ENCODE measurements at places on chromosomes 5 and 9.

- no peak for DNase-seq
Observed at GRCh38 chr9:31983895-31984294, 400.5 kb upstream of the ACO1 start.

DNA sequence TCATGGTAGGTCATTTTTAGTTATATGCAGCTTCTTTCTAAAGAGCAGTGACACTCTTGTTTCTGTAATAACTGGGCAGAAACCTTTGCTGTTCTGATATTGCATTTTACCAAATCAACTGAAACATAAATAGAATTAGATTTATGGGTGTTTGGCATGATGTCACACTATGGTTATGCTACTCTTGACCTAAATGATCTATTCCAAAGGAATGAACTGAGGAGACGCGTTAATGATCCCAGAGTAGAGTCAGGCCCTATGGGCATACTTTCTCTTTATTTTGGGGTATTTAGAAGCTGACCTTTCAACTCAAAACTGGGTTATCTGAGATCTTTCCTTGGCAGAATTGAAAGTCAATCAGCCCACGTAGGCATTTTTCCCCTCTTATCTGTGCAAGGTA, 146.8 kb upstream of the ADAMTSL1 start:
- no peak for DNase-seq

- no peak for DNase-seq
Observed at GRCh38 chr9:137306850-137307254, 4.8 kb upstream of the NRARP start.

- DNase-seq: no peak
Observed at GRCh38 chr5:166166071-166166470, 2125.4 kb upstream of the WWC1 start.

DNA sequence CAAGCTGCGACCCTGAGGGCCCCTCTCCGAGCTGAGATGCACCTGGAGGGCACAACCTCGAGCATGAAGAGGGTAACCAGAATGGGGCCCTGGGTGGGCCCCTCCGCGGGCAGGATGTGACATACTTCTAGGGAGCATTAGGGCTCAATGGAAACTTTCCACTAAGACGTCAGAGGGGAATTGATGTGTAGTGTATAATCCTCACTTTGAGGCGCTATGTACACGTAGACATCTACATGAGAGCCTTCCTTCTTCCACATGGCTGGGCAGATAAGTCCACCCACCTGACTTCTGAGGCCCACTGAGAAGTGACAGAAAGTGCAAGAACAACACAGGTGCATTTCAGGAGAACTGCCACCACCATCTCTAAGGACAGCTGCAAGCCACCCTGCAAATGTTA, 61.0 kb downstream of the DAP start:
- DNase-seq: no peak

DNA sequence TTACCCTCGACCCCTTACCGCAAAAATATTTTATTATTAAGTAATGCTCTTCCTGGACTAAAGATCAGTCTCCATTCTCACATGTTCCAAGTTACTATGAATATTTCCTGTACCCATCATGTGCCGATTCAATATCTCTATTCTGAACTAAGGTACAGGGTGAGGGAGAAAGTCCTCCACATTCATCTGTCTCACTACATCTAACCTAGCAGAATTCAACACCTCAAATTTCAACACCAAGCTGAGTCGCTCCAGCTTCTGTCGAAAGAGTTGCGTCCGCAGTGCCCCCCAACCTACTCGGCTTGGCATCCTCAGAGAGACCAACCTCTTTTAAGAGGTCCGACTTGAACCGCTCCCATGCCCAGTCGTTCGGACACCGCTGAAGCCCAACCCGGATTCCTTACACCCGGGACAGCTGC, 1.0 kb downstream of the CERT1 start:
- no peak for DNase-seq

DNA sequence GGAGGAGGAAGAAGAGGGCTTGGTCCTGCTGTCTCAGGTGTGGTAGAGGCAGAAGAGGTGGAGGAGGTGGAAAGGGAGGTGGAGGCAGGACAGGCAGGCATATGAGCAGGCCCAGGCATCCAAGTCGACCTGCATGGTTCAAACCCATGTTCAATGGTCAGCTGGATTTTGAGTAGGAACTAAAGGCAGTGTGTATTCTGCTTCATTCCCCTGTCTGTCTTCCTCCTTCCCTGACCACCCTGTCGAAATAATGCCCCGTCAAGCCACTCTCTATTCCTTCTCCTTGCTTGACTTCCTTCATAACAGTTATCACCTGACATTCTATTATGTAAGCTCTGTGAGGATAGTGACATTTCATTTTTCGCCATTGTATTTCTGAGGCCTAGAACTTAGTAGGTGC, 34.8 kb downstream of the ATP6V0E1 start:
- no peak for DNase-seq

- no peak for DNase-seq
Observed at GRCh38 chr5:72633649-72634048, 126.4 kb upstream of the ZNF366 start.

DNA sequence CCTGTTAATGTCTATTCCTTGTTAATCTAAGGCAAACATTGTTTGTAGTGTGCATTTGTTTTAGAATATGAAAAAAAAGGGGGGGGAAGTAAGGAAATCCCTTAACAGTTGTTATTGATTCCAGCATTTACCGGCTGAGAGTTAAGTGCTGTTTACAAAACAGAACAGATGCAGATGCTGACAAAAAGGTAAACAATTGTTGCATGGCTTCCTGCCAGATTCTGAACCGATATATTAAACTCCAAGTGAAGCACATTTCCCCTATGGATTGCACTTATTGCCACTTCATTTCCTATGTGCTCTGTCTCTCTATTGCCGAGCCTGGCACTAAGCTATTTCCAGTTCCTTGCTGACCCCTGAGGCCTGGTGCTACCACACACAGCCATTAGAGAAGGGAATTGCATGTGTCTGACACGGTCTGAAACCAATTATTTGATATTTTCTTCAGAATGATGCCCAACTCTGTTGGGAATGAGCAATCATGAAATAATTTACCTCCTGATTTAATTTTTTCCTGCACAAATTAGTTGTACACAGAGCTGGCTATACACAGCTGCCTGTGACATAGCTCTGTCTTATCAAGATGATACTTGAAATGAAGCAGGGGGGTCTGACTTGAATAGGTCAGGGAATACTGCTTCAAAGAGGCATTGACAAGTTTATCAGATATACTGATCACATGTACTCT, 109.8 kb downstream of the KIAA0825 start:
- no peak for DNase-seq

- peak; percentile 84 for DNase-seq
Observed at GRCh38 chr9:6428940-6429889, 16.2 kb downstream of the UHRF2 start.

DNA sequence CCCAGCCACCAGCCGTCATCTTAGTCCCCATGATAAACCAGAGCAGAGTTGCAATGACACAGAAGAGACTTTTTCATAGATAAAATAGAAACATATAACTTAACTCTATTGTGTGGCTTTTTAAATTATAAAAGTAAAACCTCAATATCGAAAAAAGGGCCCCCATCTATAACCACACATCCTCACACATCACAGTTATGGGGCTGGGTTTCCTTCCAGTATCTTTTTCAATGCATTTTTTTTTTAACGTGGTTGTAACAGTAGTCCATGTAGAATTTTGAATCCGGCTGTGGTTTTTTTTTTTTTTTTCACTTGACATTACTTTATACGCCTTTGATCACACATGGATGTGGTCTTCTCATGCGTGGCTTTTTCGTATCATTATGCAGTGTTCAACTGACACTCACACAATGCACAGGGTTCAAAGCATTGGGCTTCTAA, 77.4 kb downstream of the CFAP77 start:
- DNase-seq: no peak

DNA sequence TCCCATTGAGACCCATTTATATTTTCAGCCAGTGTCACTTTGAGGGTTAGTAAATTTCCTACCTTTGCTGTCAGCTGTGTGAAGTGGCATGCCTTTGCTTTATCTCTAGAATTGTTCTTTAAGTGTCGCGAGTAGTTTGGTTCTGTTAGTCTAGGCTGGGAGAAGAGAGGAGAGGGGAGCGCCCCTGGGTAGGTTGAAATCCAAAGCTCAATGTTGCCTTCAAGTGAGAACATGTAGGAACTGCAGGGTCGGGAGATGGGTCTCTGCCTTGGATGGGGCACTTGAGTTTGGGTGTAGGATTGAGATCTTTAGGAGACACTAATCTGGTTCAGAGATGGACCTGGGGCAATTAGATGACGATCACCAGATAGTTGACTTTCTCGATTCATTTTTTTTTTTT, 46.3 kb downstream of the STC2 start:
- no peak for DNase-seq

DNA sequence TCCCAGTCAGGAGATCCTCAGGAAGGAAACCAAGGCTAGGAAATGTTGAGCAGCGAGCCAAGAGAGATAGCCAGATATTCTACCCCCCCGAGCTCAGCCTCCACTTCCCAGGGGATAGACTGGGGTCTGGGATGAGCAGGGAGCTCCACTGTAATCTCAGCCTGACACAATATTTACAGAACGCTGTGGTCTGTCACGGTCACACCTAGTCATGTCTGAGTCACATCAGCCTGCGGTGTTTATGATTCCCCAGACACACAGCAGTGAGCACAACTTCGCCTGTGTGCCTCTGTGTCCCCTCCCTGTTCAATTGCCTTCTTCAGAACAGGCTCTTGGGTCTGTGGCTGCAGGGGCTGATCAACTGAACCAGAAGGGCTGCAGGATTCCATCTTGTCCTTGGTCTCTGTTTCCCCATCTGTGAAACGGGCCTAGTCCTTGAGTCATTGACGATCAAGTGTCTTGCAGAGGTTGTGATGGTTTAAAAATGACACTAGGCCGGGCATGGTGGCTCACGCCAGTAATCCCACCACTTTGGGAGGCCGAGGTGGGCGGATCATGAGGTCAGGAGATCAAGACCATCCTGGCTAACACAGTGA, 8.6 kb upstream of the PRRX2 start:
- no peak for DNase-seq

DNA sequence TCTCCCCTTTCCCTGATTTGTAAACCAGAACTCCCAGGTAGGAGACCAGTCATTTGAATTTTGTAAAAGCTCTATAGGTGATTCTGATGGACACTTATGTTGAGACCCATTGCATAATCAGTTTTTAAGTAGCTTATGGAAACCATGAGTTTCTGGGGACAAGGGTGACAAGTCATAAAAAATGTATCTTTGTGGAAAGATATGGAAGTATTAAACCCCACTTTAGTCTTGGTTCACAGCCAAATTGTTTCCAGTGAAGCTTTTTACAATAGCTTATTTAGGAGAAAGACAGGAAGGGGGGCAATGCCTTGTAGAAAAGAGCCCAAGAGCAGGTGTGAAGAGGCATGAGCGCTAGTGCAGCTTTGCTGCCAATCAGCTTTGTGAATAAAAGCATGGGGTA, 453 bp upstream of the CCL28 start:
- no peak for DNase-seq

- no peak for DNase-seq
Observed at GRCh38 chr5:113038136-113038535, 61.5 kb downstream of the DCP2 start.

GRCh38 chr9:19551124-19551929, 142.5 kb downstream of the ACER2 start:
- DNase-seq: peak; percentile 26

- no peak for DNase-seq
Observed at GRCh38 chr9:131013015-131013755, 4.2 kb downstream of the LAMC3 start.

DNA sequence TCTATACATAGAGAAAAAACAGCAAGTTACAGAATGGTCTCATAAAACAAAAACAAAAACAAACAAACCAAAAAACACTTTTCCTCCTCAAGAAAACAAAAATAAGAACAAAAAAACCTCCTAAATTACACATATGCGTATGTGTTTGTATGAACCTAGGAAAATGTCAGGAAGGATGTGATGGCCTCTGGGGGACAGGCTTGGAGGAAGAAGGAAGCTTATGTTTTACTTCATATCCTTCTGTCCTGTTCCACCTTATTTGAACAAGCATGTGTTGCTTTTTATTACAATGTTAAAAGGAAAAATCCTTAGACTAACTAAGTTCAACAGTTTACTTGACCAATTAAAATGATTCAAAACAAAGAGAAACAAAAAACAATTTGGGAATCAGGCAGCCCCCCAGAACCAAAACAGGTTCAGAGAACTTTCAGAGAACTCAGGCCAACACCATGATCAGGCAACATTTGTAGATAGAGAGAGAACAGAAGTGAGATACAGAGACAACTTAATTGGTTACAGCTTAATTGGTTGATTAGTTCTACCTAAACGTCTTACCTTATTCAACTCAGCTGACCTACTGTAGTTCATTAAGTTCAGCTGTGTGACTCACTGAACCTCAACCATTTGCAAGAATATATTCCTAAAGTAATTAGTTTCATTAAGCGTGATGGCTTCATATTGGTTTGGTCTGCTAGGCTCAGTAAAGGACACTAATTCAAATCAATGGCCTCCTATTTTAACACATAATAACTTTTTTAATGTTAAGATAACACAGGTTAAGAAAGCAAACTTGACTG, 10.1 kb downstream of the SPAAR start:
- DNase-seq: no peak

- no peak for DNase-seq
Observed at GRCh38 chr9:120928015-120928482, 1.5 kb upstream of the TRAF1 start.

GRCh38 chr5:124459984-124460383, 286.5 kb downstream of the ZNF608 start:
- DNase-seq: no peak

DNA sequence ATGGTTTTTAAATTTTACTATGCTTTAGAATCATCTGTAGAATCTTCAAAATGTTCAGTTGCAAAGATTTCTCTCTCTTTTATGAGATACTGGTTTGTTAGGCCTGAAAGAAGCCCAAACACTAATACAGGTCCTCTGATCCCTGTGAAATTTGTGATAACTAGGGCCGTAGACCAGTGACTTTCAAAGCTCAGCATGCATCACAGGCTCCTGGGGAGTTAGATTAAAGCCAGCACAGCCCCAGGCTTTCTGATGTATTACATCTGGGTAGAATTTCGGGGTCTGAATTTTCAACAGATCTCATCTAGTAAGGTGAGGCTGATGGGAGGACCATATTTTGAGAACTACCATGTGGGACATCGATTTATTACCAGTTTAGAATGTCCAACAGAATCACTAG, 194.1 kb upstream of the PTPRD start:
- DNase-seq: no peak

- no peak for DNase-seq
Observed at GRCh38 chr9:68843239-68843638, 138.2 kb downstream of the PIP5K1B start.

- DNase-seq: peak; percentile 10
Observed at GRCh38 chr9:105258225-105258737, 13.8 kb downstream of the SLC44A1 start.

DNA sequence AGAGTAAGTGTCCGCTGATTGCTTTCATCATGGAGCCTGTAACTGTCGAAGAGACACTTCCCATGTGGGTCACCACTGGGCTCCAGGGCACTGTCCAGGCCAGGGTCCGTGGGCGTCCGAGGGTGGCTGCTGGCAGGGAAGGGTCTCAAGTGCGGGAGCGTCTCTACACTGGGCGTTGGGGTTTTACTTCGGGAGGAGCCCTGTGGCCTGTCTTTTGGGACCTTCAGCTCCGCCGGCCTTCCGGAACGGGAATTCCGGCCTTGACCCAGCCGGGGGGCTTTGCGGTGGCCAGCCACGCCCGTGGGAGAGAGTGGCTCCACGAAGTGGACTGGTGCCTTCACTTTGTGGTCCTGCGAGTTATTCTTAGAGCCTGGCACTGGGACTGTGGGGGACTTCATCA, 86.2 kb downstream of the CAMSAP1 start:
- DNase-seq: no peak

Data from MM.1S (cell line).